ENCODE measurements at places on chromosomes 13 and 19. TPM values are rescaled to one million over a fixed set of nuclear protein-coding genes. Genes with fewer than 3 reads are reported as not detected.

Gene CEACAM21
- total RNA-seq: not detected

Gene BSG
- 394 TPM for total RNA-seq

Gene LRRC25
- not detected for total RNA-seq

GRCh38 chr19:12838182-12838885 lies at the start of gene MAST1:
Gene MAST1 (plus strand): TSS chr19:12838515. CDS start chr19:12838573, 58 bp downstream.
- H3K36me3 ChIP-seq: peaks cover 9% of the 10 kb centered on the region
- peaks cover 56% of the 10 kb centered on the region for H3K27me3 ChIP-seq
- no peak within 1 kb of the TSS for H3K27ac ChIP-seq
- H3K4me3 ChIP-seq: peak within 1 kb of the TSS; percentile 64
- no peaks in the 10 kb centered on the region for H3K4me1 ChIP-seq

DNA sequence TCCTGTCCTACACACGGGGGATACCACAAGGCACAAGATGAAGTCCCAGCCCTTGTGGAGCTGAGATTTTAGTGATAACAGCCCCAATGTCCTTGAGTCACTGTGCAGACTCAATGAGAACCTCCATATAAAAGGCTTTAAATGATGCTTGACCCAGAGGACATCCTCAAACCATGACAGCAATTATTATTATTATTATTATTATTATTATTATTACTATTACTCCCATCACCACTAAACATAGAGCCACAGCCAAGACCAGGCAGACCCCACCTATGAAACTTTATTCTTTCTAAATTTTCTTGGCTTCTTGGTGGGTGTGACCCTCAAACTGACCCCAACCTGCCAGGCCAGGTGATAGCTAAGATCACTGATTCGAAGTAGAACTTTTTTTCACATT lies 11.1 kb downstream of the C19orf47 start:
- H3K27ac ChIP-seq: no peak overlapping the region
- no peak overlapping the region for H3K4me3 ChIP-seq
- H3K4me1 ChIP-seq: no peaks in the 10 kb centered on the region
- H3K36me3 ChIP-seq: peaks cover 10% of the 10 kb centered on the region
- H3K27me3 ChIP-seq: no peaks in the 10 kb centered on the region
- no peak for DNase-seq

DNA sequence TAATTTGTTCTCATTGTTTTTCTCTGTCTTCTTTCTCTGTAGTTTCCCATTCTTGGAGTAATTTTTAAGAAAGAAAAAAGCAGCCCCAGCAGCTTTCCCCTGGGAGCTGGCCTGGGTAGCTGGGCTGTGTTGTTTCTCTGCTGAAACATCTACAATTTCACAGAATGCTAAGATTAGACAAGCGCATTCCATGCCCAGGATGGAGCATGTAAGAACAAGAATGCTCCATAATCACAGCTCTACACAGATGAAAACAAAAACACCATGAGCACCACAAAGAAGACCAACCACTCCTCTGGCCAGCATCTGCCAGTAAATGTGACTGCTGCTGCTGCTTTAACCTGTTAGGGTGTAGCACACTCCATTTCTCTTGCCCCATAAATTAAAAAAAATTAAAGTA lies 239.2 kb upstream of the SLITRK1 start:
- no peak overlapping the region for H3K27ac ChIP-seq
- H3K27me3 ChIP-seq: no peaks in the 10 kb centered on the region
- H3K4me3 ChIP-seq: no peak overlapping the region

- no peak for DNase-seq
- H3K4me3 ChIP-seq: no peak overlapping the region
- H3K27ac ChIP-seq: no peak overlapping the region
- peaks cover 6% of the 10 kb centered on the region for H3K4me1 ChIP-seq
- H3K27me3 ChIP-seq: no peaks in the 10 kb centered on the region
Observed at GRCh38 chr13:95516021-95516420, 36.5 kb upstream of the CLDN10 start.

GRCh38 chr19:28492621-28493020 lies 720.3 kb downstream of the UQCRFS1 start:
- peaks cover 7% of the 10 kb centered on the region for H3K4me1 ChIP-seq
- no peak overlapping the region for H3K27ac ChIP-seq
- no peak for DNase-seq
- H3K27me3 ChIP-seq: no peaks in the 10 kb centered on the region

DNA sequence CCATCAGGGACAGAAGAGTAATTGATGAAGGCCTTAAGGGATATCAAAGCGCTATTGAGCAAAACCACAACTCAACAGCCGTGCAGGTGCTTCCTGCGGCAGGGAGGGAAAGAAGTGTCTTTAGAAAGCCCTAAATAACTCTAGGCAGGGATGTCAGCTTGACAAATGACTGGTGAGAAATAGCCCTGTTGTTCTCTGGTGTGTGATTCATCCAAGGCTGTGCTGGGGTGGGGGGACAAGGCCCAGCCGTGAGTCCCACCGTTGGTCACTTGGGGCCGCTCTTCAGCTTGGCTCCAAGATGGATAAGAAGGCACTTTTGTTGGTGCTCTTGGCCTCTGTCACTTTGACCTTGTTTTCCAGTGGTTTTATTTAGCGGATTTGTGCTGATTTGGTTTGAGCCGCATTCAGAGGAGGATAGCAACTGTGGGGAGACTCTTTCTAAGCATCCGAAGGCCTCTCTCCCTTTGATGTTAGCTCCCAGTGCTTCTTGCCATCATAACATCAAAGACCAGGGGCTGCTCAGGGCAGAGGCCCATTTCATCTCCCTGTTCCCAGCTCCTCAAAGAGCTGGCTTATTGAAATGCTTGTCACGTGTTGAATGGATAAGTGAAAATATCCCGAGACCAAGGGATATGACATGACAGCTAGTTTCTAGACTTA lies 130.3 kb upstream of the SERP2 start:
- no peaks in the 10 kb centered on the region for H3K36me3 ChIP-seq
- H3K27ac ChIP-seq: no peak overlapping the region
- no peaks in the 10 kb centered on the region for H3K27me3 ChIP-seq
- peak; percentile 11 for DNase-seq
- H3K4me1 ChIP-seq: no peaks in the 10 kb centered on the region

DNA sequence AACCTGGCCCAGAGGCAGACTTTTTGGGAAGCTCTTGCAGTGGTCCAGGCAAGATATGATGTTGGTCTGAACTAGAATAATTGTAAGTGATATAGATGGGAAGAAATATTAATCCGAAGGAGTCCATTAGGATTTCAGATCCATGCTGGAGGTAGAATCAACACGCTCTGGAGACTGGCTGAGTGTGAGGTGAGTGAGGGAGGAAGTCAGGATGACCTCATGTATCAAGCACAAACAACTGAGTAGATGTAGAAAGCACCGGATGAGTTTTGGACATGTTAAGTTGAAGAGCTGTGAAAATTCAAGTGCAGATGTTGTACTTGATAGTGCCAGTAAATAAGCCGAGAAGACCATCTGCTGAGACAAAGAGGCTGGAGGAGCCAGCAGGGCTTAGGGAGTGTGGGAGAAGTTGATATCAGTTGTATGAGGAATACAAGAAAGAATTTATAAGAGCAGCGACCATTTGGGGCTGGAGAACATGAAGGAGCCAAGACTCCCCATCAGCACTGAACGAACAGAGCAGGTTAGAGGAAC lies 5.3 kb upstream of the CNMD start:
- no peak overlapping the region for H3K4me3 ChIP-seq
- H3K27ac ChIP-seq: no peak overlapping the region
- H3K27me3 ChIP-seq: peaks cover 94% of the 10 kb centered on the region
- no peaks in the 10 kb centered on the region for H3K36me3 ChIP-seq
- DNase-seq: no peak
- H3K4me1 ChIP-seq: no peaks in the 10 kb centered on the region

Measured in Calu3 (cell line).